Activated naive CD4-positive, alpha-beta T cell treated with Interleukin-2 at 50 U/mL for 16 hours (primary cell): ENCODE measurements at places on chromosomes 12 and 14.
A peak's percentile ranks its signal among the peaks of the same experiment; 100 is the strongest.

- DNase-seq, result no peak
Measured at GRCh38 chr12:132329036-132329719, at the start of gene GALNT9. GALNT9 (minus strand) TSS chr12:132329589; CDS start chr12:132329203, 386 bp downstream.

GRCh38 chr12:30019366-30020140, 235.8 kb upstream of the TMTC1 start:
- DNase-seq, result no peak

GRCh38 chr12:30898846-30899245, 27.7 kb upstream of the TSPAN11 start:
- no peak for DNase-seq

DNA sequence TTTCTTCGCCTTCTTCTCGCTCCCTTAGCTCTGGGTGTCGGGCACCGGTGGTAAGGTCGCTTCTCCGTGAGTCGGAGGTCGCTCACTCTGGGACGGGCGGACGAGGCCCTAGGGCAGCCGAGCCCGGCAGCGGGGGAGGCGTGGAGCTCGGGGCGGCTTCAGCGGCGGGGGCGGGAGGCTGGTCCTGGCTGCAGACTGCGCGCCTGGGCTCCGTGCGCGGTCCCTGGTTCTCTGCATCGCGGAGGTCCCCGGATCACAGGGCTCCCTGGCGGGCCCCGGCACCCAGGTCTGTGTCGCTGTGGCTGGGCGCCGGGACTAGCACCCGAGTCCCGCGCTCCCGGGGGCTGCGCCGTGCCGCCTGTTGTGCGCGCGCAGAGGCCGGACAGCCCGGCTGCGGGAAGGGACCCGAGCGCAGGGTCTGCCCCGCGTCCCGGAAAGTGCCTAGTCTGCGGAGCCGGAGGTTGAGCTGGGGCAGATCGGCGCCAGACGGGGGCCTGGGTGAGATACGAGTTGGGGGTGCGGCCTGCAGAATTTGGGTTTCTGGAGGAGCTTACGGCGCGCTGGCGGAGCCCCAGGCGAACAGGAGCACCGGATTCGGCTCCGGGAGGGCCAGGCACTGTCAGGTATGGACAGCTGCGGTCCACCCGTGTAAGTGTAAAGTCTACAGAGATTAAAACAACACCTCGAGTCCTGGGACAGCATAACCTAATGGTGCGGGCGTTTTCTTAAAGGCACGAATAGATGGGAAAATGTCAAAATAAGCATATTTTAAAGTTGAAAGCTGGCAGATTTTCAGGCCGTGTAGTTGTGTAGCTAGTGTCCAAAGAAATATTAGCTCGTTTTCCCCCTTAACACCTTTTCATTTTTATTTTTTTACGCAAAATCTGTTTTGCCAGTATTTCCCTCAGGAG, 713 bp downstream of the FRMD6 start:
- DNase-seq, result peak; percentile 37

GRCh38 chr14:99872786-99873440, 79.7 kb downstream of the EML1 start:
- DNase-seq, result no peak

DNA sequence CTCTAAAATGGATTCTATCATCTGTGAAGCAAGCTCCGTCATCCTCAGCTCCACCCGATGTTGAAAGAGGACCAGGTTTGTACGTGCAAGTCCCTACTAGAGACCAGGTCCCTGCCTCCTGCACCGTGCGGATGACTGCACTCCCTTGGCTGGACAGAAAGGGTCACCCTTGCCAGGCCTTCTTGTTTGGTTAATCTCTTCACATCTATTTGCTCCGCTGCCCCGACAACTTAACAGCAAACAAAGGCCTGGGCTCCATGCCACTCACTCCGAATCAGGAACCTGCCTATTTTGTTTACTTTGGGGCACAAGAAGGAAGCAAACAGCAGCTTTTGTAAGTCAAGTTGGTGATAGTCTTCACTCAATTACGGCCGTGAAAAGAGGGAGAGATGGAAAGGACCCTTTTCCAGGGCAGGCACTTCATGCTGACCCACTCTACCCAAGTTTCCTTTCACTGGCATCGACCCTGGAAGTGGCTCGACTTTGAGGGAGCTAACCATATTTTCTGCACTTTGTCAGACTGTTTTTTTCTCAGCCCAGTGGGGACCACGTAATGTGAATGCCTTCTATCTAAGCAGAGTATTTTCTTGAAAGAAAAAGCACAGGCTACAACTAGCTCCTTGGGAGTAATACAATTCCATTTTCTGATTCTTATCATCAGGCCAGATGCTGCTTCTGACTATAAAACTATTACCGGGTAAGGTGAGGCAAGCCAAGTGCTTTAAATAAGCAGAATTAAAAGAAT, 202.6 kb downstream of the FOXN3 start:
- DNase-seq, result no peak

DNA sequence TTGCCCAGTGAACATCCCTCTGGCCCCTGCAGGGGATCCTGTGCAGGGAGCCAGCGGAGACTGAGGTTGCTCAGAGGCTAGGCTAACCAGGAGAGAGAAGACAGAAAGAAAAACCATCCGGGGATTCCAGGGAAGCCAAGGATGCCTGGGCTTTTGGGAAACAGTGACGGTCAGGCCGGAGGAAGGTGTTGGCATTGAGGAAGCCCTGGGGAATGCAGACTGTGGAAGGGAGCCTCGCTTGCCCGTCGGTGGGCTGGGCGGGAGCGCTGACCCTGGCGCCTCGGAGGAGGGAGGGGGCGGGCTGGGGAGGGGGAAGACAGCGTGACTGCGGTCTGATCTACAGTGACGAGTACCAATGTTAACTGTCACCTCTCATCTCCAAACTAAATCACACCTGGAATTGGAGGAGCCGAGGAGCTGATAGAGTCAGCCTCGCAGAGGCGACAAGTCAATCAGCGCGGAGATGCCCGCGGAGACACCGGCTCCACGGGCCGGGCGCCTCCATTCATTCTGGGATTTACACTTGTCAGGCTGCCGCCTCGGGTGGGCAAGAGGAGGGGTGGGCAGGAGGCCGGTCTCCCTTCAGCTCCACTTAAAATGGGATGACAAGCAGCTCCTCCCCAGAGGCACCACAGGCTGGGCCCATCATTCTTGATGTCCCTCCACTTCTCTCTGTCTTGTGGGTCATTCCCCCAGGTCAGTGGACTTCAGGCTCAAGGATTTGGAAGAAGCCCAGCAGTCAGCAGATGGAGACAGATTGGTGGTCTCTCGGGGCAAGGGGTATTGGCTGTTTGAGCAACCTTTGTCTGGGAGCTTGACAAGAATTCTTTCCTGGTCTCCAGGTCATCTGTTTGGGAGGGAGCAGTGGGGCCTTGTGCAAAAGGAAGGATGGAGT, 20.4 kb upstream of the GPATCH2L start:
- DNase-seq, result no peak

DNA sequence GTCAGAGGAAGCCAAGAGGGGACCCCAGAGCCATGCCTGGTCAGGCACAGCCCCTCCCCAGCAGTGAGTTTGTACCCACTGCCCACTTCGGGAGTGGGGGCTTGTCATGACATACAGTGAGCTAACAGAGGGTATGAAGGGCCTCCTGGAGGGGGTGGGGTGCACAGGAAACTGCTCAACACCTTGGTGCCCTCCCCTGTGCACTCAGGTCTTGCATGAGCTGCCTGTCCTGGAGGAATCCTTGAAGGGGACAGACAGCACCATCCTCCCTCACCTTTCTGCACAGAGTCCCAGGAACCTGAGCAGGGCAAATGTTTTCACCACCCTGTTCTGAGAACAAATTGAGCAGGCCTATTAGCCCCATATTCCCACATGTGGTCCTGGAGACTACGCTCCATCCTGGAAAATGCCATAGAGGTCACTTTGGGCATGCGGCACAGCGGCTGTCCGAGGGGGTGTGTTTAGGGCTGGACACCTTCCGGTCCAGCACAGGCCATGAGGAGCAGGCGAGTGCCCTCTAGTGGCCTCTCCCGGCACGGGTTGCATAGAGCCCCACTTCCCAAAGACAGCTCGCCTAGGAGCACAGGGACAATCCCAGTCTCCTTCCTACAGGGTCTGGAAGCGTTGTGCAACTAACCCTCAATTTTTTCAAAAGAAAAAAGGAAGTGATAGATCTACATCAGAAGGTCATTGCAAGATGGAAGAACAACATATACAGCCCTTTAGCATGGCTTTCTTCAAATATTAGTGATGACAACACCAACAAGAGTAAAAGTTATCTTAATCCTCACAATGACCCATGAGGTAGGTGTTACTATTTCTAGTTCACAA, 31.9 kb upstream of the ZFP36L1 start:
- peak; percentile 46 for DNase-seq

DNA sequence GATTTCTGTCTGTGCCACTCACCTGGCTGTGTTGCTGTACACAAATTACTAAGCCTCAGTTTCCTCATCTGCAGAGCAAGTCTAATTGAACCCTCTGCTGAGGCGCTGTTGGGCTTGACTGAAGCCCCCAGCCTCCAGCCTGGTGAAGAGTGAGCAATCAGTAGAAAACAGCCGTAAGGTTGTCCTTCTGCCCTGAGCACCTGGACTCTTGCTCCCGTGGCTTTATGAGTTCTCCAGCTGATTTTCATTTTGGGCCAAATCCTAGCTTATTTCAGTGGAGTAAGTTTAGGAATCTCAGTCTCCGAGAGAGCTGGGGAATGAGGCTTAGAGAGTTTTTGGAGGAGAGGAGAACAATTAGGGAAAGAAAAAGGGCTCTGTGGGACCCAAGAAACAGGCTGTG, 133.9 kb upstream of the EVL start:
- no peak for DNase-seq

DNA sequence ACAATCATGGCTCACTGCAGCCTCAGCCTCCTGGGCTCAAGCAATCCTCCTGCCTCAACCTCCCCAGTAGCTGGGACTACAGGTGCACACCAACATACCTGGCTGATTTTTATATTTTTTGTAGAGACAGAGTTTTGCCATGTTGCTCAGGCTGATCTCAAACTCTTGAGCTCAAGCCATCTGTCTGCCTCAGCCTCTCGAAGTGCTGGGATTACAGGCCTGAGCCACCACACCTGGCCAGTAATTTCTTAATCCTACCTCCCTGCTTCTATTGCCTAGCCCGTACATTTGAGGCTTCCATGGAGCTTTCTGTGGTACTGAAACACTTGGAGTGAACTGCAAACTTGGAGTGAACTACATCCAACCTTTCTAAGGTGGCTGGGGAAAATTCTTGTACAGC, 20.7 kb downstream of the SLC35E3 start:
- DNase-seq, result no peak

DNA sequence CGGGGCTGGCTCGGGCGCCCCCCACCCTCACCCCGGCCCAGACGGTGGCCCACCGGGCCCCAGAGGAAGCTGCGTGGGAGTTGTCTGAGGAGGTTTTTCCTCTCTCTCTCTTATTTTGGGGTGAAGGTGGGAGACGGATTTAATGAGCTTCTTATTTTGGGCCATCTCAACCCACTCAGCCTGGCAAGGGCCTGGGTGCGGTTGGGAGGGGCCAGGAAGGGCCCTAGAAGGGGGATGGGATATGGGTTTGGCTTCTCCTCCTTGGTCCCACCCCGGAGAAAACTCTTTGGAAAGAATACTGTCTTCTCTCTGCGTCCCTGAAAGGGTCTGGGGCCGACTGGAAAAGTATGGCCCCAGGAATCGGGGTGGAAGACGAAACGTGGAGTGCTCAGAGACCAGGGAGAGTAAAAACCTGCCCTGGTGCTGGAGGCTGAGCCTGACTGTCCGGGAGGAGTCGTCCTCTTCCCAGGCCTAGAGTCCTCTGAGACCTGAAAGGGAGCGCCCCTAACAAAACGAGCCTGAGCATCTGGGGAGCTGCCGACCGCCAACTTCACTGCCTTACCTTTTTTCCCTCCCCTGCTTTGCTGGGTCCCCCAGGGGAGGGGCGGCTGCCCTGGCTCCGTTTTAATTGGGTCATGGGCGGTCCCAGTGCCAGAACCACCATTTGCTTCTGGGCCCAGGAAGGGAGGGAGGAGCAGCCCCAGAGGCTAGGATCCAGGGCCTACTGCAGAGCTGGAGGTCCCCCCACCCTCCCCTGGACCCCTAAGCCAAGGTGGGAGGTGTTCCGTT, 1.6 kb downstream of the MMP14 start:
- no peak for DNase-seq

DNA sequence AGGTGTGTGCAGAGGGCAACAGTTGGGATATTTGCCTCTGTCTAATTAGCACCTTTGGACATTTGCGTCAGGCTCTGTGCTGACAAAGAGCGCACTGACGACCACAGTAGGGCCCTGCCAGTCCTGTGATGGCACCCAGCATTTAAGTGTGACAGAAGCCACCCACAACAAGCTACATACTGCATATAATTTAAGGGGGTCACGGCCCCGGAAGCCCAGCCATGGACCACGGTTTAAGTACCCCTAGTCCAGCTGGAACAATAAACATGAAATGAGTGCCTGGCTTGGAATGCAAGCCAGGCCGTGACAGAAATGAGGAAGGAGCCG, 16.8 kb upstream of the DYNC1H1 start:
- no peak for DNase-seq

- peak; percentile 71 for DNase-seq
Measured at GRCh38 chr12:53984901-53985691, at the start of gene HOXC10. HOXC10 (plus strand) TSS chr12:53985146; CDS start chr12:53985260, 114 bp downstream.

DNA sequence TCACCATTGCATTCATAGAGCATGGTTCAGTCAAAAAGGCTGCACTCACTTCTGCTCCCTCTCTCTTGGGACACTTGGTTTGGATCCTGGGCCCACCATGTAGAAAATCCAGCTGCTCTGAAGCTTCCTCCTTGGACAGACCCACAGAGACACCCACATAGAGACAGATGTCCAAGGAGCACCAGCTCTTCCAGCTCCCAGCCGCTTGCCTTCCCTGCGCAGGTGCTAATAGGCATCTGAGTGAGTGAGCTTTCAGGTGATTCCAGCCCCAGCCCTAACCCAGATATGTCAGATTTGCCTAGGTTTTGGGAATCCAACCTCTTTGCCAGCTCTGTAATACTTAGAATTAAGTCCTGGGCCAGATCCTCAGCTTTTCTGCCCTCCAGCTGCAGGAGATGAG, 38.6 kb downstream of the DLK1 start:
- no peak for DNase-seq

DNA sequence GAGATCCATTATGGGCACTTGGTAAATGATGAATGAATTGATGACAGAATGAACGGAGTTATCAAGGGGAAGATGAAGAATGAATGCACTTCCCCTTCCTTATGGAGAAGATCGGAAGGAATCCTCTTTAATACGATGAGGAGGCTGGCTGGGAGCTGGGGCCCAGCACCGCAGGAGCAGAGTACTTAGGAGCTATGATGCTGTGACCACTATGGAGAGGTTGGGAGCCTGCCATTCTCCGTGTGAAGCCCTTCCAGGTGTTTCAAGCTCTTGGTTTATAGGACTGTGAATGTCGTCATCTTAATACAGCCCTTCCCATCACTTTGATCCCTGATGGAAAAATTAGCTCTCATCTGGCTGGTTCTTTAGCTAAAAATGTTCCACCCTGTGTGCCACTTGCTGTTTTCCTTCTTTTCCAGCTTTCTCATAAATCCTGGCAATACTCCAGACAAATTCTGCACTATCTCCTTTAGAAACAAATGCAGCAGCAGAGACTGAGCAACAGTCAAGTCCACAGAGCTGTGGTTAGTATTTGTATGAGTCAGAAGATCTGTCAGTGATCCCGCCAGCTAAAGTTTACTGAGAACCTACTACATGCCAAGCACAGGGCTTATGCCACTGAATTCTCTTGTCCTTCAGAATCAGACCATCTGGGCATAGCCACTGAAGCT, 263.1 kb upstream of the CRY1 start:
- DNase-seq, result no peak
